Dorsolateral prefrontal cortex (tissue), 122 donors: ENCODE measurements at places on chromosomes 1 and 21.

- DNase-seq: no peak
Measured at GRCh38 chr21:46212721-46213484, 15.7 kb downstream of the LSS start.

DNA sequence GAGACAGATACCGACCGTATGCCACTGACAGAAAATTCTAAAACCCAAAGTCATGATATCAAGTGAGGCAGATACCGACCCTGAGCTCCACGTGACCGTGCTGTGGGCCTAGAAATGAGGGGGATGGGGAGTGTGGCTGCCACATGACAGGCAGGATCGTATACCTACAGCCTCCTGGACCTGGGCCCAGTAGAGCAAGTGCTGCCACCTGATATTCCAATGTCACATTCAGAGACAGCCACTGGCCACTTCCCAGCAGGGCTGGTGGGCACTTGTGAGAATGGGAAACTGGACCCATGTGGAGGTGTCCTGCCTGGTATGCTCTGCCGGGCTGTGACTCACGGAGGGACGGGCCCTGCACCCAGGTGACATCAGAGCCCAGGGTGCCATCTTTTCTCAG, 44.6 kb upstream of the CLDN14 start:
- DNase-seq: no peak

DNA sequence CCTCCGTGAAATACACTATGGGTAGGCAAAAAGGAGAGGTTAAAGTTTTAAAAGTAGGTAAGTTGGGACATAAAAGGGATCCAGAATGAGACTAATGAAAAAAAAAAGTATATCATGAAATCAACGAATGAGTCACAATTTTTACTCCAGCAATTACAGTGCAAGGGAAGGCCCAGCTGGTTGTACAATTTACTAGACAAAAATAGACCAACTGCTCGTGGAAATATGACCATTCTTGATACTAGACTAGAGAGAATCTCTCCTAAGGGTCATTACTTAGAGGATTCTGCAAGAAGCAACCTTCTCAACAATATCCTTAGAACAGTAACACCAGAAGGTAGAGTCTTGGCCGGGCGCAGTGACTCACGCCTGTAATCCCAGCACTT, 55.1 kb upstream of the EFHD2 start:
- no peak for DNase-seq

DNA sequence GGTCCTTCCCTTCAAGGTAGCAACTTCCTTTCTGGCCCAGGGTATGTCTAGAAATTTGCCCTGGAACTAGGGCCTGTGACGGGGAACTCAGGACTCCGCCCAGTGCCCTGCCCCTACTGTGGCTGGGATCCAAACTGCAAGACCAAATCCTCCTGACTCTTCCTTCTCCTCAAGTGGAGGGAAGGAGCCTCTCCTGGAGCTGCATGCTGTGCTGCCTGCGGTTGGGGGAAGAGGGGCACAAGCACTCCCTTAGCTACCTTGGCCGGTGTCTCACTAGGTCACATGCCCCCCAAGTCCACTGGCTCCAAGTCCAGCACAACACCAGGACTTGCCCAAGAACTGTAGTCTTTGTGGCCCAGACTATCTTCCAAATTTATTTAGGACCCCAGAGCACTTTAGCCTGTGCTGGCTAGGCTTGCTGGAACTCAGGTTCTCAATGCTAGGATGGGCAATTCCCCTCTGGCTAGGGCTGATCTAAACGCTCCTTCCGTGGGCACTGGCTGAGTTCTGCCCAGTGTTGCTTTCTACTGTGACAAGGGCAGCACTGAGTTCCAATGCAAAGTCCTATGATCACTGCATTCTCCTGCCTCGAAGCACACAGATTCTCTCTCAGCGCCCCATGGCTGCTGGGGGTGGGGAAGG, 12.2 kb downstream of the ADSS2 start:
- no peak for DNase-seq

GRCh38 chr21:32279377-32279680, 480 bp upstream of the MIS18A start:
- DNase-seq: no peak

- no peak for DNase-seq
Measured at GRCh38 chr1:39680751-39681150, 8.8 kb upstream of the NT5C1A start.

DNA sequence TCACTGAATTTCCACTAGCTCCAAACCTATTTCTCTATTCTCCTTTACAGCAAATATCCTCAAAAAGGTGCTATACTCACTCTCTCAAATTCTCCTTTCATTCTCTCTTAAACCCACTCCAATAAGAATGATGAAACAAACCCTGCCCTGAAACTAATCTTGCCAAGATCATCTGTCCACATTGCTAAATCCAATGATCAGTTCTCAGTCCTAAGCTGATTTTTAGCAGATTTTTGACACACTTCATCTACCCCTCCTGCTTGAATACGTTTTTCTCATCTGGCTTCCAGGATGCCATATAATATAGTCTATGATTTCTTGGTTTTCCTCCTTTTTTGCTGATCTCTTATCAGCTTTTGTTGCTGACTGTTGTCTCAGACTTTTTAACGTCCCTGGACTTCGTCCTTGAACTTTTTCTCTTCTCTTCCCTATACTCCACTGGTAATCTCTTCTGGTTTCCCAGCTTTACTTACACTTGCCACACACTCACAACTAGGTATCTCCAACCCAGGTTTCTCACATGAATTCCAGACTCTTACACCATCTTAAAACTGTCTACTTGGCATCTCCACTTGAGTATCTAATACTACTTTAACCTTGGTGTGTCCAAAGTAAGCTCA, 35.3 kb downstream of the RERE start:
- no peak for DNase-seq

GRCh38 chr1:244989813-244990212, 125.5 kb upstream of the HNRNPU start:
- DNase-seq: no peak

DNA sequence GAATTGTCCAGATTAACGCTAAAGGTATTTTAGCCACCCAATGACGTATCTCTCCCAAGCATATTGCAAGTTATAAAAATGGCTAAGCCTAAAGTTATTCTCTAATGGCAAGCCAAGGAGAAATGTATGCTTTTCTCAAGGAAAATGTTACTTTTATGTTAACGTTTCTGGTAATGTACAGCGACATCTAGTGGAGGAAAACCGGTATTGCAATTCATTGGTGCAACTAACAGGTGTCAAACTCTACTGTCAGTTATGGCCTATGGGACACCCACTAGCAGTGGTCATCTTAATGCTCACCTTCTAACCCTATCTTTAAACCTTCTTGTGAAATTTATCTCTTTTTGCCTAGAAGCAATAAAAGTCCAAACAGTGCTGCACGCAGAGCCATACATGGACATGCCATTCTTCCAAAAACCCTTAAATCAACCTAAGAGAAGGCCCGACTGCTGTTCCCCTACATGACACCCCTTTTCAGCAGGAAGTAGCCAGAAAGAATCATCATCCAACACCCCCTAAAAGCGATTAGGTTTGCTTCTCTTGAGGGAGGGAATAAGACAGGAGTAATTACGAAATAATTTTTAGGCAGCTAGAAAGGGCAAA, 68.7 kb upstream of the LRIF1 start:
- DNase-seq: no peak

DNA sequence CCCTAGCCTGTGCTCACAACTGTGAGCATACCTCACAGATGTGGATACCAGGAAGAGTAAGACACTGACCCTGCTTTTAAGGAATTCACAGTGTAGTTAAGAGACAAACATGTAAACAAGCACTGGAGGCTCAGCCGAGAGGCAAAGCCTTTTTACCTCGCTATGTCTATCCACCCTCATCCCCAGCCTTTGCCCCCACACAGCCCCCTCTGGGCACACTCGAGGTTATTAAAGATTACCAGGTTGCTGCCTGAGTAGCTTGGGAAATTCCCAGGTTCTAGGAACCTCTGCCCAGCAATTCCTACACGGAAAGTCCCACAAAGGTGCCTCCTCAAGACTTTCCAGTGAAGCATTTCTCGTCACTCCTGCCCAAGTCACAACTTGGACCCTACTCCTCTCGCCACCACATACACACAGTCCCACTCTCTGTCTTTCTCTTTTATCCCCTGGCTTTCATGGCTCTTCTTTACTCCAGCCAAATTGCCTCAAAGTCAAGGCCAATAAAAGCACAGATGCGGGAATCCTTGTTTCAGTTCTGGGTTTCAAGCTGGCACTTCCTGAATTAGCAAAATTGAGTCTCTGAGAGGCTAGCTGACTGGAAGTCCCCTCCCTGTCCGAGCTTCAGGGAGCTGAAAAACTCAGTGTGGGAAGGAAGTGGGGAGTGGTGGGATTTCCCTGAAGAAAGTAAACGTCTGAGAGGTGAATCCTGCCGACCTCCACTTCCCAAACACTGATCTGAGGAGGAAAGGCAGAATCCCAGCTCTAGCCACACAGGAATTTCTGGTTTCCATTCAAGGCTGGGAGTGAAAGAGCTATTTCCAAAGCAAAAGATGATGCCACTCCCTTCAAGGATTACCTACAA, 7.6 kb downstream of the DENND2D start:
- no peak for DNase-seq

- no peak for DNase-seq
Measured at GRCh38 chr1:1418464-1419362, 2.4 kb downstream of the ANKRD65 start.

GRCh38 chr1:212737559-212737958, 37.9 kb upstream of the BATF3 start:
- DNase-seq: no peak

DNA sequence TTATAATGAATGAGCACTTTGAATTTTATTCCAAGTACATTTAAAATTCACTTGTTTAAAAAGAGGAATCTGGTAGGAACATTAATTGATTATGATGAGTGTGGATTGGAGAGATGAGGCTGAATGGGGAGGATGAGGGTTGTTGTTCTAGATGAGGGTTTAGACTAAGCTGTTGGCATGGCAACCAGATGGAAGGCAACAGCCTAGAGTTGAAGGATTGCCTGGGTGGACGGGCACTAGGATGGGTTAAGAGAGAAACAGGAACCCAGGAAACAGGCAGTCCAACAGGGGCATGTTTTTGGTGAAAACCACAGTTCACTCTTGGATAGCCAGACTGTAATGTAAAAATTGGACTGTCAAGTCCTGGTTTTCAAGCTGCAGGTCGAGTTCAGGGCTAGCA, 125.5 kb downstream of the CHRM3 start:
- DNase-seq: no peak
